ENCODE measurements at places on chromosomes 3 and 15.
A peak's percentile ranks its signal among the peaks of the same experiment; 100 is the strongest.

- no peak for DNase-seq
These were observed 290.7 kb upstream of the LMCD1 start for GRCh38 chr3:8210882-8211341.

GRCh38 chr3:9180764-9181117 lies 68.7 kb downstream of the SRGAP3 start:
- no peak for DNase-seq

- no peak for DNase-seq
These were observed 237.3 kb upstream of the GAP43 start for GRCh38 chr3:115385774-115386730.

DNA sequence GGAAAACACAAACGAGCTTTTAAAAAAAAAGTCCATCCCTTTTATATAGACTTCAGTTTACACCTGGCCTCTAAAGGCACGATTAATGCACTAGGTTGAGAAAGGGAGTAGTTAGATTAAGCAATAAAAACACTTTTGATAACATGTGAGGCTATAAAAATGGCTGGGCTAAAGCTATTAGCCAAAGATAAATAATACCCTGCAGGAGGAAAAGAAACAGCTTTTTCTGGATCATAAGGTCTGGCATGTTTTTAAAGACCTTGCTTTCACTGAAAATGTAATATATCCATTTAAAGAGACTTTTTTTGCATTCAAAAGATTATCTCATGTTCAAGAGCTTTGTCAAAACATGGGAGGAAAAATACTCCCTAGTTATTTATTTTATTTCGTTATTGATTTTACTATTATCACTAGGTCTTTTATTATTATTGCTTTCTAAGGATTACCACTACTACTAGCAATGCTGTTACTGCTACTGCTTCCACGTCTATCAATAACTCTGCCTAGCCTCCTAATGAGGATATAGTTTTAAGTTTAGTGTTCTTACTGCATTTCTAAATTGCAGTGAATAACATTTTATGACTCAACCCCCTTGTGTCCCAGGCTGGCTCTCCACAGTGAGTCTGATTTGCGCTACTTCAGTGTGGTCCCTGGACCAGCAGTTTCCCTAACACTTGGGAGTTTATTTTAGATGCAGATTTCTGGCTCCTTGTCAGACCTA lies 93.4 kb downstream of the THRB start:
- no peak for DNase-seq

DNA sequence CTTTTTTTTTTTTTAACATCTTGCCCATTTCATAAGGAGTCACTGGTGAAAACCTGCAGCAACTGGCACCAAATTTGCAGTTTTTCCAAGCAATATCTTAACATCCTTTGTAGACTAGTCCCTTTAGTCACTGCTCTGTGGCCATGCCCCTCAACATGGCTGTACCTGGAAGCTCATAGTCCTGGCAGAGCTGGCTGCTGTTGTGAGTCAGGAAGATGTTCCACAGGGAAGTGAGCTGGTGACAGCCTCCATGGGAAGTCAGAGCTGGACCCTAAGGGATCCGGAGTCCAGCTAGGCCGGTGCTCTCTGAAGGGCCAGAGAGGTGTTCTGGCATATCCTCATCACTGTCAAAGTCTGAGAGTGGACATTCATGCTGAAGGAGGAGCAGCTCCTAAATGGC lies 99.3 kb upstream of the ZBED2 start:
- DNase-seq, result no peak

DNA sequence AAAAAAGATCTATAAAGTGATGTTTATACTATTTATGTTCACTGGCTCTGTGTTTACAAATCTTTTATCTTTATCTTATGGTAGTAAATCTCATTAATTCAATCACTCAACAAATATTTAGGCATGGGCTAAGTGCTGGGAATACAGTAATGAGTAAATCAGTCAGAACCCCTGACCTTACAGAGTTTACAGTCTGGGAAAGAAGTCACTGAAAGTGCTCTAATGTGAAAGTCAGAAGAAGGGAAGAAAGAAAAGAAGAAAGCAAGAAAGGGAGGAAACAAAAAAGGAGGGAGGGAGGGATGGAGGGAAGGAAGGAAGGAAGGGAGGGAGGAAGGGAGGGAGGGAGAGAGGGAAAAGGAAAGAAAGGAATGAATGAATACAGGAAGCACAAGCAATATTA lies 96.8 kb upstream of the SOX2 start:
- no peak for DNase-seq

DNA sequence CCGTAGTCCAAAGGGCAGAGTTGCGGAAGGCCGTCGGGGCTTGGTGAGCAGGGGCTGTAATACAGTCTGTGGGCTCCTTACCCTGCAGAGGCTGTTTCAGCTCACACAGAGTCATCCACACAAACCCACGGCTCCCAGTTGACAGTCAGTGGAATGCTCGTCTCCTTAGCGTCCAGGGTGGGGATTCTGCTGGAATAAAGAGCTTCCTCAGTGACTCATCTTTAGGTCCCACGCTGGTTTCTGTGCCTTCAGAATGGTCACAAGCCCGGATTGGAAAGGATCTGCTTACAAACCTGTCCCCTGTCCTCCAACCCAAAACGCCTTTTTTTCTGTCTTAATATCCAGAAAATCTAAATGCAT lies 201.3 kb upstream of the TPM1 start:
- DNase-seq, result no peak

- DNase-seq, result no peak
These were observed 84.5 kb downstream of the ZIC1 start for GRCh38 chr3:147493666-147494065.

DNA sequence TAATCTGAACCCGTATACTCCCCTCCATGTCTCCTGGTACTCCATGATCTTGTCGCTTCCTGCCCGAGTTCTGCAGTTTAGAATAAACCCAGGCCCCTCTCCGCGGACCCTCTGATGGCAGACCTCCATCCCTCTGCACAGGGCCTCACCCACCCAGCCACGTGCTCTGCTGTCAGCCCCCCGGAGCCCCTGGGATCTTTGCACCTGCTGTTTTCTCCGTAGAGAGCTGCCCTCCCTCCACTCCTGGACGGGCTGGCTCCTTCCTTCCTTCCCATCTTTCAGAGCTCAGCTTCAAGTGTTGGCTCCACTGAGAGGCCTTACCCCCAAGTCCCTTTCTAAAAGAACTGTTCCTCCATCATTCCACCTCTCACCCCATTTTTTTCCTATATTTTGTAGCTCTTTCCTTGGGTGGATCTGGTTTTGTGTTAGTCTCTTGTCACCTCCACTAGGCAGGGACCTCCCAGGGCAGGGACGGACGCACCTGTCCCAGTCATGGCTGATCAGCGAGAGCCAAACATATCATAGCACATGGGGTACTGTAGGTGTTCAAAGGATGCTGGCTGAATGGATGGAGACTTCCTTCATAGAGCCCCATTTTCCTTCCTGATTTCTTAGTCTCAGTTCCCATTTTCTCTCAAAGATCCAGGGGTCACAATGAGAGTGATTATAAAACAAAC lies 106.6 kb downstream of the VGLL4 start:
- no peak for DNase-seq

GRCh38 chr3:134998855-134999254 lies 203.8 kb downstream of the EPHB1 start:
- DNase-seq, result no peak

DNA sequence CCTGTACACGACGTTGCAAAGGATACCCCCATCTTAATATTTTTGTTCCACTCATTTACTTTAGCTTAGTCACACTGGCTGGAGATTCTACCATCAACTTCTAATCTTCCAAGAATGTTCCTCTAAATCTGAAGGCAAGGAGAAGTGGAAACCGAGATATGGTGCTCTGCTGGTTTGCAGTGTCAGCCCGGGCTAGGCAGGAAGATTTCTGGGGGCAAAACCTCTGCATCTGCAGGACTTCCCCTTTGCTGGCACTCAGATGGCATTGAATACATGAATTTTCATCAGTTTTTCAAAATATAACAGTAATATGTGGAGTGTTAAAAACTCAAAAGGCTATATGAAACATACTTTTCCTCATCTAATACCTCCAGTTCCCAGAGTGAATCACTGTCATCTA lies 240.4 kb downstream of the RPLP1 start:
- no peak for DNase-seq

GRCh38 chr3:179028408-179028807 lies 43.2 kb downstream of the ZMAT3 start:
- DNase-seq, result no peak

GRCh38 chr3:187909866-187910265 lies 164.6 kb upstream of the BCL6 start:
- DNase-seq, result no peak

GRCh38 chr3:151052756-151053155 lies 32.7 kb upstream of the MED12L start:
- DNase-seq, result no peak

GRCh38 chr3:184186184-184186901 lies at the start of gene ABCF3:
Gene ABCF3, plus strand, starts transcription at chr3:184186199. Its CDS starts 9 bp downstream, at chr3:184186208.
- peak; percentile 22 for DNase-seq

GRCh38 chr3:148197061-148197460 lies 500.6 kb upstream of the AGTR1 start:
- DNase-seq, result no peak

GRCh38 chr3:183537295-183537730 lies 18.2 kb downstream of the KLHL6 start:
- DNase-seq, result no peak

DNA sequence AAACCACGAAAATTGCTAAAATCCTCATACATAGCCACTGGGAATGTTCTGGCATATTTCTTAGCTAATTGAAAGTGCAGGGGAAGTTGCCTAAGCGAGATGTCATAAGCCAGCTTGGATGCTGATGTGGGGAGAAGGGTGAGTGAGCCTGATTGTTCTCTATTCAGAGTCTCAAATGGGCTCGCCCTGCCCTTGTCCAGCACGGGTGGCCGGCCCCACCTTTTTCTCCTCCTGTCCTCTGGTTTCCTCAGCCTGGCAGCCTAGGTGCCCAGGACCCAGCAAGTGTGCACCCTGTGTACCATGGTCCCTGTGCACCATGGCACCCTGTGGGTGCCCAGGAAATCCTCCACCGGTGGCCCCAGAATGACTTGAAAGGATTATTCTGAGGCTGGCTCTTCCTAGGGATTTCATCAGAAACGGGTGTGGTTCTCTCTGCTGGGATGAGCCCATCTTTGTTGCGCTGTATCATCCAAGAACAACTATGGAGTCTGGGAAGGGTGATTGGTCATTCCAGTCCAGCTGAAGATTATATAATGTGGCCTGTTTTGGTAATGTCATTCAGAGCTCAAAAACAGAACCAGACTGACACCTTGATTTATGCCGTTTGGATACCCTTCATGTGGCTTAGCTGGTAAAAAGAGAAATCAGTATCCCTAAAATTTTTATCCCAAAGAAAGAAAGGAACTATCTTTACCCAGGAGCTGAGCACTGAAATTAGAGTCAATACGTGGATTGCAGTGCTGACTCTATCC lies 150.8 kb upstream of the BHLHE40 start:
- no peak for DNase-seq

DNA sequence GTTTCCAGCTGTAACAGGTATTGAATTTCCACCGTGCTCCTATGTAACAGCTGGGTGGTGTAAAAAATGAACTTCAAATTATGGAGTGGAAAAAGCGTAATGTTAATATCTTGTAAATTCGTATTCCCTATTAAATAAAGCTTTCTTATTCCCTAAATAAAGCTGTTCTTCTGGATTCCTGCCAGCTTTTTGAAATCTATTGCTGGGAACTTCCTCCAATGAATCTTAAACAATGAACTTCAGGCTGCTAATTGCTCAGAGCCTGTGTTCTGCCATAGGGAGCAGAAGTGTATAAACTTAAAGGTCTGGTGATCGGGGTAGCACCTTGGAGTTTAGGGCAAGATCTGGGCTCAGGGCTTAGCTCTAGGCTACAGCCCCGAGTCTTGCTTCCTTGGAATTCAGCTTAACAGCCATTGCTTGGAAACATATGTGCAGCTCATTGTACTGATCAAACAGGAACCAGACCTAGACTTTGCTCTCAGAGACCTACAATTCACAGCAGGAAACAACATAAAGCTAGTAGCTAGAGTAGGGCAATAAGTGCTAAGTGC lies 1.4 kb downstream of the ARL14 start:
- no peak for DNase-seq

GRCh38 chr15:61248790-61249189 lies 19.7 kb upstream of the RORA start:
- DNase-seq, result no peak

- DNase-seq, result no peak
These were observed 60.9 kb downstream of the PXYLP1 start for GRCh38 chr3:141292356-141293058.

GRCh38 chr3:14174483-14174882 lies 3.9 kb downstream of the XPC start:
- no peak for DNase-seq

DNA sequence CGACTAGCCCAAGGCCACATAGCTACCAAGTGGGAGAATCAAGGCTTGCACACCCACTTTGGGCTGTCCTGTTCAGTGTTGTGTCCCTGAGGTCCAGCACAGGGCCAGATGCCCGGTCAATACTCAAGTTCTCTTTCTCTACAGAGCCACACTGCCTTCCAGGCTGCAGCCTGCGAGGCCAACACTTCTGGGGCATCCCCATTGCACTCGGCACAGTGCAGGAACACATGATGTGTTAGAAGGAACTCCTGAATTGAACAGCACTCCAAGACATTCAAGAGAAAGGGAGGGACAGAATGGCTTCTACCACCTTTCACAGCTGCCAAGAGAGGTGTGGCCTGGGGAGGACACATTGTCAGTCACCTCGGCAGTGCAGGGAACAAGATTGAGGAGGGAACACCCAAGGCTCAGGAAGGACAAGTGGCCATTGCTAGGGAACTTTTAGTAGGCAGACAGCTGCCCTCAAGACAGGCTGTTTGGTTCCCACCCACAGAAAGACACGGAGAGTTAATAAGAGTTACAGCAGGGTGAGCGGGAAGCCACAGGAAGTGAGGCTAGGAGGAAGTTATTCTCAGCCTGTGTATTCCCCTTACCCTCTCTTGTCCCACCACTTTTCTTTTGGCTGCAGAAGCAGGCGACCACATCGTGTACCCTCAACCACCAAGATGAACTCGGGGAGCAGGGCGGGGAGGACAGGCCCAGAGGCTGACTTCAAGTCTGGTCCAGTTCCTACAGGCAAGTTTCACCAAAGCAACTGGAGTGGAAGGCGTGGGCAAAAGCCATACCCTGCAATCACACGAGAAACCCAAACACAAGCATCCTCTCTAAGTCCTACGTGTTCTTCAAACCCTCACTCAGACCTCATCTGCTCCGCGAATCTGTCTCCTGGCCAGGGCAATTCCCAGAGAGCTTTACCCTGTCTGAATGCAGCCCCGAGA lies 69.4 kb downstream of the SRGAP3 start:
- no peak for DNase-seq

- DNase-seq, result no peak
These were observed 8.7 kb upstream of the CACNA2D2 start for GRCh38 chr3:50512131-50512530.

- no peak for DNase-seq
These were observed 67.0 kb upstream of the SEC61A1 start for GRCh38 chr3:127985216-127985615.

- no peak for DNase-seq
These were observed 57.9 kb upstream of the SELENOK start for GRCh38 chr3:53949541-53949940.

DNA sequence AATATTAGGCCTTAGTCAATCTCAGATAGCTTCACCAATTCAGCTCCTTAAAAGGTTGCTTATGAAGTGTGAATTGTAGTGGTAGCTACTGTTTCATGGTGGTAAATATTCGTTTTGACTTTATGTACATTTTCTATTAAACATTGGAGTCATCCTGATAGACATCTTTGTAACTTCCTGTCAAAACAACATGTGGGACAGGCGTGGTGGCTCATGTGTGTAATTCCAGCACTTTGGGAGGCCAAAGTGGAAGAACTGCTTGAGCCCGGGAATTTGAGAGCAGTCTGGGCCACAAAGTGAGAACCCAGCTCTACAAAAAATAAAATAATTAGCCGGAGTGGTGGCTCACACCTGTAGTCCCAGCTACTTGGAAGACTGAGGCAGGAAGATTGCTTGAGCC lies 2.0 kb upstream of the TRIM59 start:
- no peak for DNase-seq

Data from germinal center (tissue), 1 donor.